ENCODE measurements at places on chromosomes 3 and 15.

DNA sequence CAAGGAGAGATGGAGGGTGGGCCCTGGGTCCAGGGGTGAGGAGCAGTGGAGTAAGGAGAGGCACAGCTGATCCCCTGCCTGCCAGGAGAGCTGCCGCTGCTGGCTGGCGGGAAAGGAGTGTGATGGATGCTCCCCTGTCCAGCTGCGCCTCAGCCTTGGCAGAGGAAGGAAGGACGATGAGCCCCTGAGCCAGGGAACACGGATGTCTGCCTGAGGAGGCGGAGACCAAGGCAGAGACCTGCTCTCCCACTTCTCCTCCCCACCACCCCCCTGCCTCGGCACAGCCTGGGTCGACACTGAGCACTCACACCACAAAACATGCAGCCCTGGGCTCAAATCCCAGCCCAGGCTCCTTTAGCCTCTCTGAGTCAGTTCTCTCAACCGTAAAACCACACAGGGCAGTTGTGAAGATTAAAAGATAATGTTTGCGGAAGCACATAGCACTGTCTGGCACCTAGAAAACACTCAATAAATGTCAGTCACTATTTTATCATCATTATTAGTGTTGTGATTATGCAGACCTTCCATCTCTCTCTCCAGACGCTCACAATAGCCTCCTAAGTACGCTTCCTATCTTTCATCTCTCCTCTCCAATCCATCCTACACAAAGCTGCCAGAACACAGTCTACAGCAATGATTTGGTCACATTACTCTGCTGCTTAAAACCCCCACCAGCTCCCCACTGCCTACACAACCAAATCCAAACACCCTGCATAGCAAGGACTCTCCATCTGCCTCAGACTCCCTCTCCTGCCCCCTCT is 52.2 kb downstream of the SEMA5B start:
- DNase-seq, result no peak

- DNase-seq, result no peak
These were observed 710.3 kb downstream of the PDCD6IP start for GRCh38 chr3:34508732-34509131.

- DNase-seq, result no peak
These were observed 15.8 kb upstream of the TFDP2 start for GRCh38 chr3:142165194-142165593.

- DNase-seq, result no peak
These were observed 13.9 kb upstream of the ANPEP start for GRCh38 chr15:89828281-89829145.

DNA sequence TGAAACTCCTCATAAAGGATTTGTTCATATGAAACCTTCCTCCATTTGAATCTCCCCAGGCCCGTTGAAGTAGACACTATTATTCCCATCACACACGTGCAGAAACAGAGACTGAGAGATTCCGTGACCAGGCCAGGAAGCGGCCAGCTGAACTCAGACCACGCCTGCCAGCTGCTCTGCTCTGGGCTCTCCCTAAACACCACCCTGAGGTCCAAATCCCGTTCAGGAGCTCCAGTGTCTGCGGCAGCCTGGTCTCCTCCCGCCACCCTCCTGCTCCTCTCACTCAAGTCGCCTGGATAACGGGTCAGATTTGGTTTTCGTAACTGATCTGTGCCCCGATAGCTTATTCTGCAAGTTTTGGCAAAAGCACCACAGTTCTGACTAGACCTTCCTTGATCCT is 53.6 kb upstream of the SNRPA1 start:
- no peak for DNase-seq

GRCh38 chr15:77657634-77658238 is 25.0 kb upstream of the LINGO1 start:
- DNase-seq, result no peak

GRCh38 chr3:22585911-22586310 is 617.2 kb upstream of the UBE2E2 start:
- no peak for DNase-seq

- no peak for DNase-seq
These were observed 83.4 kb downstream of the IL1RAP start for GRCh38 chr3:190597291-190597690.

GRCh38 chr15:100704281-100705055 is 102.1 kb downstream of the ASB7 start:
- no peak for DNase-seq

DNA sequence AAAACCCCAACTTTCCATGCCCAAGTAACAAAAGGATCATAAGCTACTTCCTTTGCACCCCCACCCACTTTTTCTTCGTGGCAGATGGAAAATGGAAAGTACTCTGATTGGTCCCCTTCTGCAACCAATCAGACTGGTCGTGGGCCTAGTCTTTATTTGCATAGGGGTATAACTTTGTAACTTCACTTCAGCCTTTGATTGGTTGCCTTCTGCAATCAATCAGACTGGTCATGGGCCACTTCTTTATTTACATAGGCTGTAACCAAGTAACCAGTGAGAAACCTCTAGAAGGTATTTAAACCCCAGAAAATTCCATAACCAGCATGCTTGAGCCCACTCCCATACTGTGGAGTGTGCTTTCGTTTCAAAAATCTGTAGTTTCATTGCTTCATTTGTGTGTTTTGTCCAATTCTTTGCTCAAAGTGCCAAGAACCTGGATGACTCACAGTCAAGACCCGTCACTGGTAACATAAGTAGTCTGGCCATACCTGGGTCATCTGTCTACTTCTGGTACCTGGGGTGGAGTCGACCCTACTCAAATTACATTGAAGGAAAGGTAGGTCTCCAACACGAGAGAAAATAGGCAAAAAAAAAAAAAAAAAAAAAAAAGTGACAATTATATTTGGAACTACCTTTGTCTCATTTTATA is 41.9 kb downstream of the CMTM8 start:
- DNase-seq, result no peak

DNA sequence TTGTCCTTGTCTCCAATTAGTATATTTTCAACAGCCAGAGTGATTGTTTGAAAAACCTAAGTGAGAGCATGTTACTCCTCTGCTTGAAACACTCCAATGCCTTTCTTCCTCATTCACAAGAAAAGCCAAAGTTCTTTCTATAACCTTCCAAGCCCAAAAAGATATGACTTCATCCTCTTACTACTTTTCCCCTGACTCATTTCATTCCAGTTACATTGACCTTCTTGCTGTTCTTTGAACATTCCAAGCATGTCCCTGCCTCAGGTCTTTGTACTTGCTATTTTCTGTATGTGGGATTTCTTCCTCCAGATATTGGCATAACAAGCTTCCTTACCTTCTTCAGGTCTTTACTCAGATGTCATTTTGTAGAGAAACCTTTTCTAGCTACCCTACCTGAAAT is 28.3 kb downstream of the EHHADH start:
- no peak for DNase-seq

- DNase-seq, result no peak
These were observed 332.9 kb upstream of the PPP2R3A start for GRCh38 chr3:135632556-135633065.

GRCh38 chr3:153161714-153162512 is at the start of gene RAP2B:
RAP2B (plus strand) TSS chr3:153162226; CDS start chr3:153162694, 468 bp downstream.
- peak; percentile 86 for DNase-seq

GRCh38 chr15:57708047-57708446 is 1.5 kb downstream of the POLR2M start:
- DNase-seq, result no peak

GRCh38 chr15:62561059-62561519 is 396.0 kb upstream of the C2CD4B start:
- DNase-seq, result no peak

GRCh38 chr15:81011593-81011992 is 10.9 kb downstream of the TLNRD1 start:
- DNase-seq, result no peak

- DNase-seq, result no peak
These were observed 294.3 kb downstream of the CNTN4 start for GRCh38 chr3:2392981-2393380.

GRCh38 chr15:64897345-64897985 is 14.2 kb upstream of the ANKDD1A start:
- no peak for DNase-seq

DNA sequence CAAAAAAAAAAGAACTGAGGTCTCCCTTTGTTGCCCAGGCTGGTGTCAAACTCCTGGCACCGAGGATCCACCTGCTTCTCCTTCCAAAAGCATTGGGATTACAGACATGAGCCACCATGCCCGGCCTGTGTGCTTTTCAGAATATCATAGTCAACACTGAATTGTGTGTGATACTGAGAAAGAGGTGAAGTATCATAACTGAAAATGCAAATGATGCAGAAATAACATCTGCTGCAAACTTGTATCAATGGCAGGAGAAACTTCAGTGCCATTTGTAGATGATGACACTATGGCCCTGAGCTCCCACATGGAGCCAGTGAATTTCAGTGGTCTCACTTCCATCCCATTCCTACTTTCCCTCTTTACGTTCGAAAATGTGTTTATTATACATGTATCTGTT is 21.9 kb downstream of the IL12A start:
- no peak for DNase-seq

GRCh38 chr3:154872074-154872473 is 208.0 kb upstream of the MME start:
- DNase-seq, result no peak

DNA sequence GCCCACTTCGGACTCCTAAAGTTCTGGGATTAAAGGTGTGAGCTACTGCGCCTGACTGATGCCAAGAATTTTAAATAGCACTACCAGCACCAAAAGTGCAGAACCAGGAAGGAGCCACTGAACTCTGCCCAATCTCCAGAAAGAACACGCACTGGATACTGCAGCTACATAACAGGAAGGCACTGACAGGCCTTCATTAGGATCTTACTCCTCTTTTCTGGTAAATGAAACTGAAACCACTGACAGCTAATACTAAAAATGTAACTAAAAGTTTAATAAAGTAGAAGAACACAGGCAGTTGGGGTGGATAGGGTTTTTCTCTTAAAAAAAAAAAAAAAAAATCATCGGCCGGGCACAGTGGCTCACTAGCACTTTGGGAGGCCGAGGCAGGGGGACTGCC is 74.1 kb upstream of the CHRM5 start:
- DNase-seq, result no peak
